Urothelium cell line (cell line): ENCODE measurements at places on chromosomes 4 and X.

- DNase-seq = no peak
Measured at GRCh38 chr4:23476515-23477090, 413.2 kb downstream of the PPARGC1A start.

DNA sequence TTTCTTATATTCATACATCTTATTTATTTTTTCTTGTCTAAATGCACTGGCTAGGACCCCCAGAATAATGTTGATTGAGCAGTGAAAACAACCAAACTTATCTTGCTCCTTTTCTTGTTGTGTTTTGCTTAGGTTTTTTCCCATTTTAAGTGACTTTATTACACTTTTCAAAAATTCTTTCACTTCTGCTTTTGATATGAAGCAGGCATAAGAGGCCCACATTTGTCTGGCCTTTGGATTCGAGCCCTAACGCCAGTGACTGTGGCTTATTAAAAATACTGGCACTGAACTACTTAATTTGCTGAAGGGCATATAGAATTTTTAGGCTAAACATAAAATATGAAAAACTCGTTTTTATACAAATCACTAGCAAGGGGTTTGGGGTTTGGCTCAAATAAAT lies 197.0 kb downstream of the ASB9 start:
- no peak for DNase-seq

- DNase-seq = no peak
Measured at GRCh38 chrX:133630362-133630761, 215.1 kb upstream of the GPC4 start.

- DNase-seq = no peak
Measured at GRCh38 chrX:123860983-123861382, 1.1 kb downstream of the XIAP start.

GRCh38 chr4:136742333-136742732 lies 790.0 kb downstream of the PCDH18 start:
- peak; percentile 2 for DNase-seq

GRCh38 chrX:137352101-137352660 lies 213.7 kb upstream of the ZIC3 start:
- no peak for DNase-seq

- DNase-seq = no peak
Measured at GRCh38 chrX:30577362-30577991, at the start of gene TASL. Gene TASL, minus strand, starts transcription at chrX:30577766. Its CDS starts 17,411 bp downstream, at chrX:30560355.

DNA sequence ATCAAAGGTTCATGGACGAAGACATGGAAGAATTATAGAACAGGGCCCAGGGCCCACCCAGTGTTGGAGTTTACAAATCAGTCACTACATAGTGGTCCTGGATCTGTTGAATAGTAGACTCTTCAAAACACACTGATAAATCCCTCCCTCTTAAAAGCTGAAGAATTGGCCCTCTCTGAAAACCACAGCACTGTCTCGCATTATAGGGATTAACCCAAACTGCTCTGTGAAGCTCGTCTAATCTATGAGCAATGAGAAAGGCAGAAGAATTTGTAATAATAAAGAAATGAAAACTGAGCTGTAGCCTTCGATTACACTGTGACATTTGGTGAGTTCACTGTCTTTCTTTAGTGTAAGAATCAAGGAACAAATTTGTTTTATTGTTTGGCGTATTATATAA lies 92.5 kb upstream of the ZFP42 start:
- no peak for DNase-seq

GRCh38 chr4:114226968-114227760 lies 247.7 kb upstream of the ARSJ start:
- no peak for DNase-seq

GRCh38 chr4:39495446-39496213 lies 31.6 kb downstream of the UGDH start:
- DNase-seq = no peak

DNA sequence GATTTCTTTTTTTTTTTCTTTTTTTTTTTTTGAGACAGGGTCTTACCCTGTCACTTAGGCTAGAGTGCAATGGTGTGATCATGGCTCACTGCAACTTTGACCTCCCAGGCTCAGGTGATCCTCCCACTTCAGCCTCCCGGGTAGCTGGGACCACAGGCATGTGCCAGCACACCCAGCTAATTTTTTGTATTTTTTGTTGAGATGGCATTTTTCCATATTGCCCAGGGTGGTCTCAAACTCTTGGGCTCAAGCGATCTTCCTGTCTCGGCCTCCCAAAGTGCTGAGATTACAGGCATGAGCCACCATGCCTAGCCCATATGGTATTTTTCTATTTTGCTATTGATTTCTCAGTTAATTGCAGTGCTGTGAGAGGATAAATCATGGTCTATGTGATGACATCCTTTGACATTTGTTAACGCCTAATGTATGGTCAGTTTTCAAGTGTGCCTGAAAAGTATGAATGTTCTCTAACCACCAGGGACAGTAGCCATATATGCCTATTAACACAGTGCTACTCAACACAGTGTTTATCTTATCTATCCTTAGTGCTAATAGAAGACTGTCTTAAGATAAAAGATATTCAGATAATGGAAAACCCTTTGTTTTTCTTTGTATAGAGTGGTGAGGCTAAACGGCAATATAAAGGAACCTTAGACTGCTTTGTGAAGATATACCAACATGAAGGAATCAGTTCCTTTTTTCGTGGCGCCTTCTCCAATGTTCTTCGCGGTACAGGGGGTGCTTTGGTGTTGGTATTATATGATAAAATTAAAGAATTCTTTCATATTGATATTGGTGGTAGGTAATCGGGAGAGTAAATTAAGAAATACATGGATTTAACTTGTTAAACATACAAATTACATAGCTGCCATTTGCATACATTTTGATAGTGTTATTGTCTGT lies 9.1 kb upstream of the HSPA4L start:
- DNase-seq = no peak

GRCh38 chrX:123267220-123267619 lies 83.1 kb downstream of the GRIA3 start:
- no peak for DNase-seq

- DNase-seq = no peak
Measured at GRCh38 chr4:176837169-176837895, 44.6 kb upstream of the VEGFC start.

DNA sequence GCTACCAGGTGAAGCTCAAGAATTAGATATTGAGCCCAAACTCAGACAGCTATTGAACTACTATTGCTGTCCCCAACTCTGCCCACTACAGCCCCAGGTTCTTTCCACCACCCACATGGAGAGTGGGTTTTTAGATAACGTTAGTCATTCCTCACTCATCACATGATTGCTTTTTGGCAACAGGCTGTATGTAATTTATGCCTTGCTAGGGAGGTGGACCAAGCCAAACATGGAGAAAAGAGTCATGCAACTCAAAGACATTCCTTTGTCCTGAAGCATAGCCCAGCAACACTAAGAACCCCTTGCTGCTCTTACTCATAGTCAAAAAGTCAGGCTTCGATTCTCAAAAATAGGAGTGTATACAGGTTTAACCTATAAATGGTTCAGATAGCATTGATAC lies 275.9 kb upstream of the VCX3A start:
- DNase-seq = peak; percentile 1

DNA sequence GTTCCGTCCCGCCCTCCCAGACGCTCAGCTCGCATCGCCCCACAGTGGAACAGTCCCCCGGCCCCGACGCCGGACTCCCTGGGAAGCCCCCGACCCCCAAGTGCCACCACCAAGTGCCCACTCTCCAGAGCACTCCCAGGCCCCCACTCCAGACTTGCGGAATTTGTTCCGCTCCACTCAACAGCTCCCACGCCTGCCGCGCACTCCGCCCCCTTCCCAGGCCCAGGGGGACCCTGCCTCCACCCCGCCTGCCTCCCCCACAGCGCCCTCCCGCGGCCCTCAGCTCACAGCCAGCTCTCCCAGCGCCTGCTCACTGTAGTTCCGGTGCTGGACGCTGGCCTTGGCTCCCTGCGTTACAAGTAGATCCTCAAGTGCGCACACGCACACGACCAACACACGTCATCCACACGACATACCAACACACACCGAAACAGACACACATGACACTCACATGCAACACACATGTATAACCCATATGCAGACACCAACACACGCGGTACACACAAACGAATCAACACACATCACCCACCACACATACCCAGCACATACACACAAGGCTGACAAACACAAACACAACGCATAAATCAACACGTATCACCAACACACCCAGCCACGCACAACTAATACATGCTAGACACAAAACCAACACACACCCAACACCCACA lies 8.0 kb downstream of the MSX1 start:
- no peak for DNase-seq

- DNase-seq = no peak
Measured at GRCh38 chr4:95838192-95838591, 1.7 kb upstream of the PDHA2 start.

DNA sequence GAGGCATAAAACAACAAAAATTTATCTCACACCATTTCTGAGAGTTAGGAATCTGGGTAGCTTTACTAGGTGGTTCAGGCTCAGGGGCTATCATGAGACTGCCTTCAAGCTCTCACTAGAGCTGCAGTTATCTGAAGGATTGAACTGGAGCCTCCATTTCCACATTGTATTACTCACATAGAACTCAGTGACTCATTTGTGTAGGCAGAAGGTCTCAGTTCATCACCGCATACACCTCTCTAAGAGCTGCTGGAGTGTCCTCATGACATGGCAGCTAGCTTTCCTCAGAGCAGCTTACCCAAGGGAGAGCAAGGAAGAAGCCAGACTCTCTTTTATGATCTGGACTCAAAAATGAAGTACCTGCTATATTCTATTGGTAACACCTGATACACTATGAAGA lies 389.2 kb downstream of the IQCM start:
- DNase-seq = no peak

DNA sequence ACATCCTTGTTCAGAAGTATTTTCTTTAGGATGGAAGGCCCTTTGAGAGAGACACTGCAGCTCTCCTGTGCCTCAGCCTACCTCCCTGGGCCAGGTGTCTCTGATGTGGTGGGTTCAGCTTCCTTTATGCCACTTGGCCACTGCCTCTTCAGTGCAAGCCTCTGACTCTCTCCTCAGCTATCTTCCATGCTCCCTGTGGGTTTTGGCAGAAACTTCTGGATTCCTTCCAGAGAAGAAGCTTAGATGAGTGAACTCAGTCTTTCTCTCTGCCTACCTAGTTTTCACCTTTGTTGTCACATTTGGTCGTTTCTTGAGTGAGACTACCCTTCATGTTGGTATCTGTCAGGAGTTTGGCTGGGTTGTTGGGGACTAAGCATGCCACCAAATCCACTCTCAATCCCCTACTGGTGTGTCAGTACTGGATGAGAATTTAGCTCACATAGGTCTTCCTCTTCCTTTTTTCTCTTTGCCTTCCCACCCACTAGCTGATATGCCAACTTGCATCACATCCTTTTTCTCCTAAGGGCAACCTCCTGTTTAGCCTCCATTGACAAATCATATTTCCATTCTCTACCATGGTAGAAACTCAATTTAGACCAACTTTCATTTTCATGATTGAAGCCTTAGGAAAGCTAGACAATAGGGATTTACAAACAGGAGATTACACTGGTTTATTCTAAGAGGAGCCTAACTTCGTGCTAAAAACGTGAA lies 32.0 kb downstream of the IL15 start:
- no peak for DNase-seq

- no peak for DNase-seq
Measured at GRCh38 chr4:92735025-92735665, 431.4 kb downstream of the GRID2 start.

DNA sequence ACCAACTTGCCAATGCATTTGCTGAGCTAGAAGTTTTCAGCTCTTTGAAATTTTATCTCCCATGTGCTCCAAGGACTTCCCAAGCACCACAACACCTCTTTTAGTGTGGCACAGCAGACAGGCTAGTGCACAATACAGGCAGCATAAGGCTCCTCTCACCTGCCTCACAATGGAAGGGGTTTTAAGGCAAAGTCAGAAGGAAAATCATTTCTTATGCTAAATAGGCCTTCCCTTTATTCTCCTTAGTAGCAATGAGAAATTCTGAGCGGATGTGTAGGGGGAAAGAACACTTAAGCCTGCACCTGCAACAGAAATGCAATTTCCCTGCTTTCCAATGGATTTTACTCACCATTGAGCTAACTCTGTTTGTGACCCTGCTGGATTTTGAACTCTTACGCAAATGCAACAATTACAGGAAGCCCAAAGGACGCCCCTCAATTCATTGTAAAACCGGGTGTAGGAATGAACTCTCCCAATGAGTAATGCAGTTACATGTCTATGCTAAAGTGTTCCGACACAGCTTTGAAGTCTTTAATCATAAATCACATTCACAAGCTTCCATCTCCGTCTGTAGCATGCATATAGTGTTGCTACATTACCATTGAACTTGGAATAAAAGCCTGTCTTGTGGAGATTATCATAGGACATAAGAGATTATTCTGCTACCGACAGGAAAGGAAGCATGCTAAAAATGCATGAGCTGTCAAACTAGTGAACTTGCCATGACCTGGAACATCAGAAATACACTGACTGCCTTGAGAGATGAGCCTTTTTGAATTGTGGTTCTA lies 1084.9 kb downstream of the RPA4 start:
- DNase-seq = no peak

DNA sequence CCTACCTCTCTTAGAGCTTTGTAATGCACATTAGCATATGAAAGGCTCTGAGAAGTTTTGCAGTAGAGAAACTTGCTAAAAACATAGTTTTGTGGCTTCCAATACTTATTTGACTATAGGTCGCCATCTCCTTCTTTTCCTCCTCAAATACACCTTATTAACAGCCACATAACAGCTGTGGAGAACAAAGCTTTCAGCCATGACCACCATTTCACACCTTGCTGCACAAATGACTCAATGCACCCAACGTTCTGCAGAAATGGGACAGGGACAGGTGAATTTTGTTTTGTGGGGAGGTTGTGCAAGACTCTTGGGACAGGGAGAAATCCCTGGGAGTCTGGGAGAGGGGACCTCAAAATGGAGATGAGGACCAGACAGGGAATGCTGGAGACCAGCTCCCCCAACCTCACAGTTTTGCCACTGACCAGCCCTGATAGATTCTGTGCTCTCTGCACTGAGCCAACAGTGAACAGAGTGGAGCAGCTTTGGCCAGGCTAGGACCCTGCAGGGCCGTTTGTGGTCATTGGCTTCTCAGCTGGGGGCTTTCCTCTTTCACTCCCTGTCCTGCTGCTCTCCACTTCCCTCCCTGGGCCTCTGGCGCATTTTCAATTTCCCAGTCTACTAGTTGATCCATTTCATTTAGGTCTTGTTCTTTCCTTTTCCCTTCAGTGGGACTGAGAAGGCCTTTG lies 16.6 kb downstream of the FRMPD3 start:
- no peak for DNase-seq

DNA sequence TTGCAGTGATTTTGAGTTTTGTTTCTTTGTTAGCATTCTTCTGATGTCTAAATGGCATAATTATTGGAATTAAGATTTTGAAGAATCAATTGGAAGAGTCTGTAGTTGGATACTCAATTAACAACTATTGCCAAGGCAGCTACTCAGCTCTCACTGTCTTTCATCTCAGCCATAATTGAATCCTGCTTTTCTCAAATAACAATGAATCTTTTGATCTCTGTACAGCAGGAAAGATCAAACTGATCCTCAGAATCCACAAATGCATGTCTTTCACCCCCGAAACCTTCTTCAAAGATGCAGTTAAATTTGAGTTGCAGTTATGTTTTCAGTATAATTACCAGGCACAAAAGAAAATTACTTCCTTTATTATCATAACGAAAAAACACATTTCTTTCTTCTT lies 86.2 kb downstream of the MAD2L1 start:
- DNase-seq = no peak
